Activated CD8-positive, alpha-beta T cell treated with anti-CD3 and anti-CD28 coated beads for 36 hours (primary cell): ENCODE measurements at places on chromosomes 5 and 9. TPM values are rescaled to one million over a fixed set of nuclear protein-coding genes. Genes with fewer than 3 reads are reported as not detected.

GRCh38 chr9:107281922-107282667 lies 984 bp upstream of the RAD23B start:
- peak overlapping the region; percentile 73 for H3K27ac ChIP-seq
- peaks cover 23% of the 10 kb centered on the region for H3K36me3 ChIP-seq
- H3K4me1 ChIP-seq = peaks cover 36% of the 10 kb centered on the region
- peak overlapping the region; percentile 92 for H3K4me3 ChIP-seq
- DNase-seq = no peak

GRCh38 chr5:105659396-105659795 lies 2011.3 kb downstream of the EFNA5 start:
- no peaks in the 10 kb centered on the region for H3K36me3 ChIP-seq
- no peak overlapping the region for H3K4me3 ChIP-seq
- H3K27me3 ChIP-seq = no peaks in the 10 kb centered on the region
- H3K4me1 ChIP-seq = no peaks in the 10 kb centered on the region

GFRA3 gene
- total RNA-seq = not detected

GRCh38 chr9:119420231-119420630 lies 51.0 kb upstream of the BRINP1 start:
- no peak overlapping the region for H3K4me3 ChIP-seq
- no peak overlapping the region for H3K27ac ChIP-seq
- H3K4me1 ChIP-seq = no peaks in the 10 kb centered on the region
- no peaks in the 10 kb centered on the region for H3K36me3 ChIP-seq
- no peaks in the 10 kb centered on the region for H3K27me3 ChIP-seq
- DNase-seq = no peak

IL3 gene
- total RNA-seq = 0.98 TPM

GRCh38 chr9:89878687-89879086 lies 273.9 kb downstream of the GADD45G start:
- no peaks in the 10 kb centered on the region for H3K27me3 ChIP-seq
- H3K36me3 ChIP-seq = no peaks in the 10 kb centered on the region
- H3K27ac ChIP-seq = no peak overlapping the region
- no peaks in the 10 kb centered on the region for H3K4me1 ChIP-seq
- H3K4me3 ChIP-seq = no peak overlapping the region

DNA sequence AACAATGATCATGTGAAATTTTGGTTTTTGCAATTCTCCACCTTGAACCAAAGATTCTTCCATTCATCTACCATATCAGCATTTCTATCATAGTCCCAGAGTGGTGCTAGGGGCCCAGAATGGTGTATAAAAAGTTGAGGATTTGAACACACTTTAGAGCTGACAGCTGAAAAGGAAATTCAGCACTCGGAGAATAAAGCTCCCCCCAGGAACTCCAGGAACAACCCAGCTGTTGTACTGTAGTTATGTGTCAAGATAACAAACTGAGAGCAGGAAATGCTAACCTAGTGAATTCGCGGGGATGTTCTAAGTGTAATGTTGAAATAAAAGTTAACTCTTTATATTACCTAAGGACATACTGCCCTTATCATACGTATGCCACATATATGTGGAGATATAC lies 216.7 kb downstream of the NFIB start:
- no peaks in the 10 kb centered on the region for H3K27me3 ChIP-seq
- no peaks in the 10 kb centered on the region for H3K36me3 ChIP-seq
- no peak overlapping the region for H3K27ac ChIP-seq
- no peak overlapping the region for H3K4me3 ChIP-seq

UIMC1 gene
- 54.1 TPM for total RNA-seq

F2RL2 gene
- not detected for total RNA-seq

DNA sequence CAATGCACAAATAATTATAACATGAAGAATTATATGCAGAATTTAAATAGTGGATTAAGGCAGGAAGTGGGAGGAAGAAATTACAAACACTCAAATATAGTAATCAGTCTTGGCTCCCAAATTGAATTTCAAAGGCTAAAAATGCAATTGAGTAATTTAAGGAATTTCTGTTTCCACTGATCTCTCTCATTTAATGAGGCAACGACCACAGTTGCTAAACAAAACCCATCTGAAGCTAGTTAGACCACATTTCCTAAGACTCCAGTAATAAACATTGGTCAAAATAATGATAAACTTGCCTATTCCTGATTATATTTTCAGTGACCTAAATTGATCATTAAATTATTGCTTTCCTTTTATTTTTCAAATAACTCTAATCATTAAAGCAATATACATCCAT lies 174.3 kb upstream of the GRIN3A start:
- H3K4me1 ChIP-seq = no peaks in the 10 kb centered on the region
- H3K36me3 ChIP-seq = no peaks in the 10 kb centered on the region
- no peak overlapping the region for H3K27ac ChIP-seq
- H3K4me3 ChIP-seq = no peak overlapping the region
- H3K27me3 ChIP-seq = no peaks in the 10 kb centered on the region
- DNase-seq = no peak

DNA sequence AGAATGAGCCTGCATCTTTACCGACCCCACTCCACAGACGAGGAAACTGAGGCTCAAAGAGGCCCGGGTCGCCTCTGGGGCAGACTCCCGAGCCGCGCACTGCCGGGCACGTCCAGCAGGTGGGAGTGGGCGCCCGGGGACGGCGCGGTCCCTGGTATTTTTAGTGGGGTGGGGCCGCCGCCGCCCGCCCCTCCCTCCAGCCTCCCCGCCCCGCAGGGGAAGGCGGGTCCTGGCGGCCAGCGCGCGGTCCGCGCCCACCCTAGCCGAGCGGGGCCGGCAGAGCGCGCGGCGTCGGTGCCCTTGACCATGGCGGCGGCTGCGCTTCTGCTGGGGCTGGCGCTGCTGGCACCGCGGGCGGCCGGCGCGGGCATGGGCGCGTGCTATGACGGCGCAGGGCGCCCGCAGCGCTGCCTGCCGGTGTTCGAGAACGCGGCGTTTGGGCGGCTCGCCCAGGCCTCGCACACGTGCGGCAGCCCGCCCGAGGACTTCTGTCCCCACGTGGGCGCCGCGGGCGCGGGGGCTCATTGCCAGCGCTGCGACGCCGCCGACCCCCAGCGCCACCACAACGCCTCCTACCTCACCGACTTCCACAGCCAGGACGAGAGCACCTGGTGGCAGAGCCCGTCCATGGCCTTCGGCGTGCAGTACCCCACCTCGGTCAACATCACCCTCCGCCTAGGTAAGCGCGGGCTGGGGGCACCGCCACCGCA lies at the start of gene LAMC3:
LAMC3 (plus strand) TSS at position 266 of the 710 bp plus-strand sequence; CDS start at position 307, 41 bp downstream.
- DNase-seq = peak; percentile 8
- H3K4me1 ChIP-seq = no peaks in the 10 kb centered on the region
- no peak within 1 kb of the TSS for H3K27ac ChIP-seq
- no peak within 1 kb of the TSS for H3K4me3 ChIP-seq
- H3K27me3 ChIP-seq = peaks cover 23% of the 10 kb centered on the region

DNA sequence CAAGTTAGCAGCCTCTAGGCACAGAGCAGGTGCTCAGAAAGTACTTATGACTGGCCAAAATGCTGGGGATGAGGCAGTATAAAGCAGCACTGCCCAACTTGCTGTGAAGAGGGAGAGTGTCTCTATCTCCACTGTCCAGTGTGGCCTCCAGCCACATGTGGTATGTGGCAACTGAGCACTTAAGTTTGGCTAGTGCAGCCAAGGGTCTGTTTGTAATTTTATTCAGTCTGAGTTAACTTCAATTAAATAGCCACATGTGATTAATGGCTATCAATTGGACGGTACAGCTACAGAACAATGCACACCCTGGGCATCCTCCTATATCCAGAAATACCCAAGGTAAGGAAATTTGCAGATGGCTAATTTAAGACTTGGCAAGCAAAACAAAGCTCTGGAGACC lies 26.9 kb downstream of the ROR2 start:
- no peaks in the 10 kb centered on the region for H3K36me3 ChIP-seq
- no peak for DNase-seq
- no peak overlapping the region for H3K4me3 ChIP-seq
- H3K27ac ChIP-seq = no peak overlapping the region
- H3K27me3 ChIP-seq = peaks cover 17% of the 10 kb centered on the region

ANKRD34B gene
- total RNA-seq = not detected

- no peak overlapping the region for H3K27ac ChIP-seq
- no peak for DNase-seq
- no peaks in the 10 kb centered on the region for H3K27me3 ChIP-seq
- peaks cover 51% of the 10 kb centered on the region for H3K4me1 ChIP-seq
- peaks cover 4% of the 10 kb centered on the region for H3K36me3 ChIP-seq
- H3K4me3 ChIP-seq = no peak overlapping the region
These were observed 142.7 kb downstream of the MLLT3 start for GRCh38 chr9:20479419-20480155.

TAF11L10 gene
- not detected for total RNA-seq

DNA sequence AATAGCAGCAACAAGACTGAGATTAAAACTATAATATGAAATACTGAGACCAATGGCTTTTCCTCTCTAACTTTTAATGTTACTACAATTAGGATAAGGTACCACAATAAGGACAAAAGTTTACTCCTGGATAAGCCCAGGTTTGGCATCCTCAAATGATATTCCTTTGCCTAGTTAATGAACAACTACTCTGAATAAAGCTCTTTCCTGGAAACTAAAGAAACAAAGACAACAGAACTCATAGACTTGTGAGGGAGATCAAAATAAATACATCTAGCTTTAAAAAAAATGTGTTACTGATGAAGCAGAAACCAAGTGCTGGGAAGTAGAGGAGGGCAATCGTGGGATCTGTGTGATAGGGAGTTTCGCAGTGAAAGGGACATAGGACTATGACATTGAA lies 19.3 kb upstream of the RAPGEF6 start:
- H3K4me3 ChIP-seq = no peak overlapping the region
- peaks cover 40% of the 10 kb centered on the region for H3K36me3 ChIP-seq
- no peak overlapping the region for H3K27ac ChIP-seq
- no peak for DNase-seq
- peaks cover 2% of the 10 kb centered on the region for H3K4me1 ChIP-seq

TRIM32 gene
- 15.0 TPM for total RNA-seq

PCDHB5 gene
- total RNA-seq = not detected

- H3K27me3 ChIP-seq = no peaks in the 10 kb centered on the region
- H3K4me3 ChIP-seq = no peak overlapping the region
- no peak for DNase-seq
- H3K36me3 ChIP-seq = no peaks in the 10 kb centered on the region
These were observed 208.5 kb downstream of the TMEM161B start for GRCh38 chr5:88060194-88060593.

ADAMTSL1 gene
- total RNA-seq = not detected

SLC34A3 gene
- not detected for total RNA-seq

KIF4B gene
- 0.11 TPM for total RNA-seq
